ENCODE measurements at places on chromosomes 16 and 17. TPM values are rescaled to one million over a fixed set of nuclear protein-coding genes. Genes with fewer than 3 reads are reported as not detected.

Gene CPHXL2
- not detected for total RNA-seq

Gene DOC2B
- total RNA-seq: 6.6 TPM

Gene CACNG1
- total RNA-seq: not detected

Gene C1QTNF8
- total RNA-seq: not detected

Gene NXPH3
- not detected for total RNA-seq

Gene TUFM
- total RNA-seq: 137 TPM

Gene UMOD
- not detected for total RNA-seq

Gene DNAI2
- total RNA-seq: 0.69 TPM

Gene LRRC75A
- 1.1 TPM for total RNA-seq

Gene CD300E
- total RNA-seq: not detected

Gene EIF5A
- total RNA-seq: 698 TPM

Gene EME1
- total RNA-seq: 15.8 TPM

Data from T-helper 1 cell treated with Interleukin-12 subunit alpha and Interleukin-12 subunit beta and Interleukin-4 antibody, amounts not matched to agents 30 ng/mL and 1 ng/mL, for 36 hours (primary cell).